ENCODE measurements at places on chromosomes 2 and 18.

DNA sequence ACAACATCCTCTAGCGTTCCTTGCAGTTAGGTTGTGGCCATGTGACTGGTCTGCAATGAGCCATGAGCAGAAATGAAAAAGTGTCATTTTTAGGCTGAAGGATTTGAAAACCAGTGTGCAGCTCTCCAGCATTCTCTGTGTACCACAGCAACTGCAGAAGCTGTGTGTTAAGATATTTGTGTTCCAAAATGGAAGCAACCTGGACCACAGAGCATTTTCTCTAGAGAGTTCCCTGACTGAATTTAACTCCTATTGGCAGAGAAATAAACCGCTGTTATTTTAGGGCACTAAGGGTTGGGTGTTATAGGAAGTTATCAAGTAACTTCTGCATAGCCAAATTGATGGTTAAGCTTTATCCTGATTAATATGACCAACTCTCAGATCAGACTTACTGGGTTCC is 257.2 kb upstream of the THUMPD2 start:
- no peak for DNase-seq

GRCh38 chr2:45879406-45879805 is 227.9 kb downstream of the PRKCE start:
- no peak for DNase-seq

- DNase-seq: no peak
These were observed 126.6 kb downstream of the SH3RF3 start for GRCh38 chr2:109255654-109256053.

- no peak for DNase-seq
These were observed 256.9 kb upstream of the COPS8 start for GRCh38 chr2:236828820-236829219.
